ENCODE measurements at places on chromosomes 1 and 21.

DNA sequence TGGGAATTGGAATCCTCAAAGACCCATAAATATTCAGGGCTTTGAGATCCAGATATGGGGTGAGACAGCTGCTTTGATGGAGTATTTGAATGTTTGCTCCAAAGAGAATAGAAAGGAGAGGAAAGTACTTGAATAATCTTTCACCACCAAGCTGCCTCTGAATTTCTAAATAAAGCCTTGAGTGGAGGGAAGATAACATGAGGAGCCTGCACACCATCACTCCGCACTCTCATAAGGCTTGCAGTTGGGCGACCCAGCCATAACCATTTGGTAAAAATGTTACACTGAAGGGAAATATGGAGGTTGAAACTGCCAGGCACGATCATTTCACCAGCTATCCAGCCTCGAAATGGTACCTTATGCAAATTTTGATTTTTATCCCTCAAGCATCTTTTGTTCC is 38.4 kb downstream of the VCAM1 start:
- DNase-seq: no peak

DNA sequence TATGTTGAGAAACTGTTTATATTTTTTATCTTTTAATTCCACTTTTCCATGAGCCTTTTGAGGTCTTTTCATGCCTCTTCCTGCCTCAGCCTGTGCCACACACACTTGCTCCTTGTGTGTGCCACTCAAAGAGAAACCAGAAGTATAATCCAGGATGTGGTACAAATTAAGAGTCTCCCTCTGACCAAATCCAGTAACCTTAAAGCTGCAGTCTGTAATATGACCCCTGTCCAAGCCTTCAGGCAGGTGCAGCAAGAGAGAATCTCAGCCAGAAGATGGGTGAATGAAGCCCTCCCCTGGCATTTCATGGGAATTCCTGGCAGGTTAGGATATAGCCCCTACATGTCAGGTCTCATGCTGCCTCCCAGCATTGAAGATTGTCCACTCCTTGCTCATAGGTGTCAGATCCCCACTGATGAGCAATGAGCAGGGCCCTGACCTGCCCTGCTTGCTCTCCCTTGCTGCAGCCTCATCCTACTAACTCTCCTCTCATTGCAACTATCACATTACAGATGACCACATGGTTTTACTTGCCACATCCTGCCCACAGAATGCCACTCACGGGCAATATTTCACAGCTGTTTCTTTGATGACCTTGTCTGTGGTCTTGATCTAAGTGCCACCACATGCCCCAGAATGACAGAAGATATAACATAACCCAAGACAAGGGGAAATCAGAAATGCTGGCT is 169.3 kb downstream of the SEC16B start:
- no peak for DNase-seq

DNA sequence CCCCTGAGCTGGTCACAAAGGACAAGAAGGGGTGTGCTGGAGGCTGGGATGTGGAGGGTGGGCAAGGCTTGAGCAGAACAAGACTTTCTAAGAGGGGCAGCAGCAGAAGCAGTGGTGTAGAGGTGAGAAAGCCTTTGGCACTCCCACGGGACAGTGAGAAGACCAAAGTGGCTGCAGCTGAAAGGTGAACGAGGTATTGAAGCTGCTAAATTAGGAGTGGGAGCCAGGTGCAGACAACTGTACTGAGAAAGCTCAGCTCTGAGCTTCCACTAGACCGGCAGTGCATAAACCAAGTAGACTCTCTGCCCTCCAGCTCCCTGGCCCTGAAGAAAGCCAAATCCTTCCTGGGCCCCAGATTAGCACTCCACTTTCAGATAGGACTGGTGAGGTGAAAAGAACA is 93.0 kb downstream of the VWA5B1 start:
- no peak for DNase-seq

DNA sequence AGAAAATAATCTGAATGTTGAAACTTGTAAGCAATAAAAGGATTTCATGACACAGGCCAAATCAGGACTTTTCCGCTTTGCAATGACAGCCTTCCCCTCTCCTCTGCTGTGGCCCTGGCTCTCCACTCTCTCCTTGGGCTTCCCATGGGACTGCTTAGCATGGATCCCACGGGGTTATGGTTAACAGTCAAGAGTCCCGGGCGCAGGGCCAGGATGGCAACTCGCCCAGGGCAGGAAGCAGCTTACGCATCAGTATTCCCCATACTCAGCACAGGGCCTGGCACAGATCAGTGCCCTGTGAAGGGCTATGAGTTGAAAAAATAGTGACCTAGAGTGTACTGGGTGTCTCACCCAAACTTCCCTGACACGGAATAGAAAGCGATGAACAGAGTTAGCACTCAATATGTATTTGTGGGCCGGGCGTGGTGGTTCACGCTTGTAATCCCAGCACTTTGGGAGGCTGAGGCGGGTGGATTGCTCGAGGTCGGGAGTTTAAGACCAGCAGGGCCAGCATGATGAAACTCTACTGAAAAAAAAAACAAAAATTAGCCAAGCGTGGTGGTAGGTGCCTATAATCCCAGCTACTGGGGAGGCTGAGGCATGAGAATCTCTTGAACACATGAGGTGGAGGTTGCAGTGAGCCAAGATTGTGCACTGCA is 29.1 kb upstream of the GRHL3 start:
- DNase-seq: no peak

DNA sequence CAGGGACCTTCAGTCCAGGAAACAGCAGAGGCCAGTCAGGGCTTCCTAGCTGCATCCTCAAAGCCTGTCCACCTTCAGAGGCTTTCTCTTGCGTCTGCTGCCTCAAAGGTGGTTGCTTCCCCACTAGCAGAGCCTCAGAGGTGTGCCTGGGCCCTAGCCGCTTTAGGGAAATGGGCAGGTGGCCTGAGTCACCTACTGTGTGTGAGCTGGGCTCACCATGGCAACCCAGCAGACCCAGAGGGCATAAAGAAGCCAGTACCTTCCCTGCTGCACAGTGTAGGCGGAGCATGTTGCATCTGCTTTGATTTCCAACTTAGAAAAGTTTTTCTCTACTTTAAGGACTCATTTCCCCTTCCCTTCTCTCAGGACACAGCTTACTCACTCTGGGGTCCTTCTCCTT is 12.5 kb downstream of the SLC9A1 start:
- DNase-seq: no peak

- no peak for DNase-seq
Measured at GRCh38 chr1:194056169-194056568, 869.8 kb upstream of the B3GALT2 start.

DNA sequence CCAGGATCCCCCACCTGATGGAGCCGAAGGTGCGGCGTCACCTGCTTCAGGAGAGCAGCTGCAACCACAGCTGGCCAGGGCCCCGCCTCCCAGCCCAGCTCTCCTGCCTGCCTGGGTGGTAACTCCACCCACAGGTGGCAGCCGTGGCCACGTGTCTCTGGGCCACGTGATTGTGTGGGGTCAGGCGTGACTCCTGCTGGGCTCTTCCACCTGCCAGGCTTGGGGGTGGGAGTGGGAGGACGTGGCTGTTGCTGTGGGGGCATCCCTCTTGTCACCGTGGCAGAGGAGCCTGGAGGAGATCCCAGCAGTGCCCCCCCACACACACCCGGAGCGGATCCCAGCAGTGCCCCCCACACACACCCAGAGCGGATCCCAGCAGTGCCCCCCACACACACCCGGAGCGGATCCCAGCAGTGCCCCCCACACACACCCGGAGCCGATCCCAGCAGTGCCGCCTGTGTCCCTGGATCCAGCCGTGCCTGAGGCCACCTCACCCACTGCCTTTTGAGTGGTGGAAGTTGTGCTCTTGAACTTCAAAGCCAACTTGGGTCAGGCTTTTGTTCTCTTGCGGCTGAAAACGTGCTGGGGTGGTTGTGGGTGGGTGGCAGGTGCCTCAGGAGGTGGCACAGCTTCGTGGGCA is 32.2 kb downstream of the POFUT2 start:
- no peak for DNase-seq

GRCh38 chr1:46903481-46903880 is 37.8 kb downstream of the CYP4A11 start:
- DNase-seq: no peak

GRCh38 chr1:2425892-2426291 is 13.5 kb upstream of the PEX10 start:
- no peak for DNase-seq

- no peak for DNase-seq
Measured at GRCh38 chr1:198523182-198523950, 17.1 kb downstream of the ATP6V1G3 start.

- no peak for DNase-seq
Measured at GRCh38 chr1:87064309-87064708, 149.9 kb downstream of the HS2ST1 start.

Measured in stimulated activated CD4-positive, alpha-beta T cell treated with anti-CD3 and anti-CD28 coated beads, Interleukin-4, amount 100 ng/mL, for 48 hours (primary cell).